ENCODE measurements at places on chromosomes 16 and 17.

GRCh38 chr16:15966836-15967546, 17.6 kb downstream of the ABCC1 start:
- DNase-seq: peak; percentile 83

DNA sequence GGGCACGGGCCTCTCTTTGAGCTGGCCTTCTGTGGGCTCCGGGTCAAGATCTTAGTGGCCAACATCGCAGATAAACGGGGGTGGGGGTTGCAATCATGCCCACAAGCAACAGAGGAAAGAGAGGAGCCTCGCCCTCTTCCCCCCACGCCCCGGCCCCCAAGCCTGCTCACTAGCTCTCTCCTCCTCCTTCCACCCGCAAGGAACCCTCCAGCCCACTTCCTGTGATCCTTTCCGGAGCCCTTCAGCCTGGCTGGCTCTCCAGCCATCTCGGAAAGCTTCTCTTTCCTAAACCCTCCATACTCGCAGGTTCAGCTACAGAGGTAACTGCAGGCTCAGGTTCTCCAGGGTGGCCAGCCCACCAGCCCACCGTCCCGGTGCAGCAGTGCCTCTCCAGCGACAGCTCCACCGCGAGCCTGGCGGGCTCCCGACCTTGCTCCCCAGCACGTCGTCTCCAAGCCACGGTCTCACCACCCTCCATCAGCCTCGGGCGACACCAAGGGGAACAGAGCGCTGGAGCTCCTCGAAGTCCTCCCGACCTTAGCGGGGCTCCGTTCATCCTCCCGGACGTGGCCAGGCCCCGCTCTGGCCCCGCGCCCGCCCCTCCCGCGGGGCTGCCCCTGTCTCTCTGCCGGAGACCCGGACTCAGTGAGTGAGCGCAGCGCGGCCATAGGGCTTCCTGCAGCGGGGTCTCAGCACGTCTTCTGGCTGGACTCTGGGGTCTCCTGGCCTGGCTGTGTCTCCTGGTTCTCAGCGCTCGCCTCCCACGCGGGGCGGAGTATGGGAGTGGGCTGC, 12.9 kb upstream of the ODF4 start:
- peak; percentile 44 for DNase-seq

- DNase-seq: no peak
Measured at GRCh38 chr17:77273397-77274085, 132.8 kb downstream of the SEC14L1 start.

GRCh38 chr17:13152501-13152900, 134.7 kb upstream of the ELAC2 start:
- DNase-seq: peak; percentile 11

- peak; percentile 52 for DNase-seq
Measured at GRCh38 chr16:54347961-54348360, 61.4 kb upstream of the IRX3 start.

- no peak for DNase-seq
Measured at GRCh38 chr16:23301251-23302044, 654 bp upstream of the SCNN1B start.

DNA sequence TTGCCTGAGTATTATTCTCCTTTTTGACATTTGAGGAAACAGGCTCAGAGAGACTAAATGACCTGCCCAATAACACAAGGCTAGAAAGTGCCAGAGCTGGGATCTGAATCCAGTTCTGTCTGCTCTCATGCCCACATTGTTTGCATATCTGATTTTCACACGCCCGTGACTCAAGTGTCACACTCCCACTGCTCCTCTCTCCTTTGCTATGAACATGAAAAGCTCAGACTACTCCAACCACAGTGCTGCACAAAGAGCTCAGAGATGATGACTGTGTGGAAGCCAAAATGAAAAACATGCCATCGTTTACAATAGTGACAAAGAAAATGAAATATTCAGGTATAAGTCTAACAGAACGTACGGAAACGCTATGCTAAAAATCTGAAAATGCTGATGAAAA, 107.9 kb downstream of the SMG6 start:
- DNase-seq: peak; percentile 66

- DNase-seq: no peak
Measured at GRCh38 chr17:57288773-57289121, 32.4 kb downstream of the MSI2 start.

Measured in EH (cell line).